ENCODE measurements at places on chromosomes 13 and 19.

DNA sequence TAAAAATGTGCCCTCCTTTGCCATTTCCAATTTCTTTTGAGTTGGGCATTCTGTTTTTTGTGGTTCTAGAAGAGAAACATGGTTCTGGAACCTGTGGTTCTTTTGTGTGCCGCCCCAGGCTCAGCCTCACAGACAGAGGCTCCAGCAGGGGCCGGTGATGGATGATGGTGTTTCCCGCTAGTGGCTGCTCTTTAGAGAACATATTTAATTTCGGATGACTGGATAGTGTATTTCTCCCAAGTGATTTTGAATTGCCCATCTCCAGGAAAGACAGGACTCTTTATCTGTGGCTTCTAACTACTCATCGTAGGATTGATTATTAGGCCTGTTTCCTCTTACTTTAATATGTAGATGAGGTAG lies 75.2 kb downstream of the KL start:
- DNase-seq, result no peak

GRCh38 chr19:35375505-35376307 lies 4.8 kb downstream of the GPR42 start:
- DNase-seq, result no peak

DNA sequence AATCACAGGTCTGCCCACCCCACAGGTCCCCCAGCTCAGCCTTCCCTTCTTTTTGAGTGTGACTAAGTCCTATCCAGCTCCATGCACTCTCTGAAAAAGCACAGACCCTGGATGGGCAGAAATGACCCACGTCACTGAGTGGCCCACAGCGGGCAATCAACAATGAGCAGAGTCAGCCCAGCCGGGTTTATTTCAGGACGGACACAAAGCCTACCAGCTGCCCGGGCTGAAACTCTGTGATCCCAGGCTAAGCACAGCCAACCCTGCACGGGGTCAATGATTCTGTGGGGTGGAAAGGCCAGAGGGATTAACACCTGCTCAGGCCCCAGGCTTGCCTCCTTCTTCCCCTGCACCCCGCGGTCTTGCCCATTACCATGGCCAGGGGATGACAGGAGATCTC lies 8.4 kb downstream of the NAPA start:
- no peak for DNase-seq

DNA sequence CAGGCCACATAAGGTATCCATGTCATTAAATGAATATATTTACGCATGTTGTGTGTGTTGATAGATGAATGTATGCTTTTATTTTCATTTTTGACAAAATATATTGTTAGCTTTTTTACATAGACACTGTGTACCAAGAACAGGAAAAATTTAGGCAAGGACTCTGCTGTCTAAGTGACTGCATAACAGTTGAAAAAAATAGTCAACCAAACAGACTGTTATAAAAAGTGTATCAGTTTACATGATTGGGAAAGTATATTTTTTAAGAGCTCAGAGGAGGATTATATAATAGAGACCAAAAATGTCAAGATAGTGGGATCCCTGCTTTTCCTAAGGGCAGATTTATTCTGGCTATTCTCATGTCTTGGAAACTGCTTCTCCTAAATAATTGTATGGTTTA lies 858.0 kb downstream of the SLITRK1 start:
- DNase-seq, result no peak

- DNase-seq, result no peak
Observed at GRCh38 chr19:16541526-16542044, 652 bp downstream of the CHERP start.

DNA sequence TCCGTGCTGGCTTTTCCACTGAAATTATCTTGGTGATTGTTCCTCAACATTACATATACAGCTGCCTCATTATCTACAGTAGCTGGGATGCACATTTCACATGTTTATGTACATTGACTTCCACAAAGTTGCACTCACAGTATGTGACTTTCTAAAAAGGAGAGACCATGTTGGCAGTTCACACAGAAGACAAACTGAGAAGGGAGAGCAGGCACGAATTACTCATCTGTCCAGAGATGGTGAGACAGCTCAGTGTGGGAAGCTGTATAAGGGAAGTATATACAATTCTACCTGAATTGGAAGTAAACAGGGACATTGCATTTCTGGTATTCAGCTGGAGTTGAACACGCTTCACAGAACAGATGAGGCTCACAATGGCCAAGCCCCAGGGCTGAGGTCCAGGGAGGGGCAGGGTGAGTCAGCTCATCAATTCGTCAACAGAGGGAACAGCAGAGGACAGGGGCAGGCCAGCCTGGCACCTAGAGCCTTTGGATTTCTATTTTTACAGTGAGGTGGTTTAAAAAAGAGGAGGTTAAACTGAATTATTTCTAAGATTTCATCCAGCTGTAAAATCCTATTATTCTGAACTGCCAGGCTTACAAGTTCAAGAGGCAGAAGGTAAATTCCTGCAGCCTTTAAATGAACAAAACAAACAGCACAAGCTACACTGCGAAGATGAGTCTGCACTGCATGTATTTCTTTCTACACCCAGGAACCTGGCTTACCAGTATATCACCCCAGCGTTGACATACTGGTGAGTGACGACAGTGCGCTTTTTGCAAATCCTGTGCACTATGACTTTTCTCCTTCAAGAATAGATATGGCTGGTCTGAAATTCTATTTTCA lies 9.8 kb downstream of the PARP4 start:
- DNase-seq, result no peak

DNA sequence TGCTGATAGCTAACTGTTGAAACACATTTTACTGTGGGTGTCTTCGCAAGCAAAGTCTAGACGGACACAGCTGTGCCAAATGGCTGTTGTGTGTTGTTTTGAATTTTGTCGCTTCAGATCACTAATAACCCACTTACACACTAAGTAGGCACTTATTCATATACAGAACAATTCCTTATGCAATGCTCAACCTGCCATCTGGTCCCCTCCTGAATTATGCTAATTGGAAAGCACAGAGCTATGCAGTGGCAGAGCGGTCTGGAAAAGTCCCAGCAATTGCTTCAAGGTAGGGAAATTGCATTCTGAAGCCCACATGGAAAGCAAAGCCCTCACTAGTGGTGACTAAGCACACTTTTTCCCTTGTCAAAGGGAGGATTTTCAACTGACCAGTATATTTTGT lies 69.9 kb downstream of the C13orf42 start:
- DNase-seq, result no peak

GRCh38 chr19:3142292-3142670 lies 6.4 kb downstream of the GNA15 start:
- DNase-seq, result no peak

DNA sequence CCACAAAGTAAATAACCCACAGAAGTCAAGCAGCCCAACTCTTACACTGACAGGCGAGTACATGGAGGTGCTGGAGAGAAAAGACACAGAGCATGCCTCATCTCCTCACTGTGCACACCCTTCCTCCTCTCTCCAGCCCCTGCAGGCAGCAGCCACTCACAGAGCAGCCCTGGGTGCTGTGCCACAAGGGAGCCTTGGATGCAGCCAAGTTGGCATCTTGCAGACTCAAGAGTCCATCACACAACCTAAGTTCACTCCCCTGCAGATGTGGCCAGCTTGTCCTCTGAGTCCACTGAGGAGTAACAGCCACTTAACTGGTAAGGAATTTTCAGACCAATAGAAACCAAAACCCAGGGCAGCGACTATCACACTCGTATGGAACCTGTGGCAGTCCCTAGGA lies 47.4 kb downstream of the BRD4 start:
- no peak for DNase-seq

DNA sequence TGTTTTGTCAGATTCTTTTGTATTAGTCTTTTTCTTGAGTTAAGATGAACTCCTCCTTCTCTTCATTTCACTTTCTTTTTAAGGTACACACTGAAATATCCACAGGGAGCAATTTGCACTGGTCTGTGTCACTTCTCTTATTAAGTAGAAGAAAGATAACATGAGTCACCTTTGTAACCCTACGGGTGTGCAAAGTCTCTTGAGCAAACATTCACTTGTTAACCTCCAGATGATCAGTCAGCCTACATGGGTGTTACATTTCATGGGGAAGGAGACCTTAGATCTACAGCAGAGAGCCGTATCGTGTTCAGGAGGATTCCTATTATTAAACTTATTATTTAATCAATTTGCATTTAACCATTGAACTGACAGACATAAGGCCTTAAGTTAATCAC lies 5.1 kb downstream of the ZNF507 start:
- DNase-seq, result no peak

- DNase-seq, result no peak
Observed at GRCh38 chr13:67437244-67437643, 207.1 kb upstream of the PCDH9 start.

DNA sequence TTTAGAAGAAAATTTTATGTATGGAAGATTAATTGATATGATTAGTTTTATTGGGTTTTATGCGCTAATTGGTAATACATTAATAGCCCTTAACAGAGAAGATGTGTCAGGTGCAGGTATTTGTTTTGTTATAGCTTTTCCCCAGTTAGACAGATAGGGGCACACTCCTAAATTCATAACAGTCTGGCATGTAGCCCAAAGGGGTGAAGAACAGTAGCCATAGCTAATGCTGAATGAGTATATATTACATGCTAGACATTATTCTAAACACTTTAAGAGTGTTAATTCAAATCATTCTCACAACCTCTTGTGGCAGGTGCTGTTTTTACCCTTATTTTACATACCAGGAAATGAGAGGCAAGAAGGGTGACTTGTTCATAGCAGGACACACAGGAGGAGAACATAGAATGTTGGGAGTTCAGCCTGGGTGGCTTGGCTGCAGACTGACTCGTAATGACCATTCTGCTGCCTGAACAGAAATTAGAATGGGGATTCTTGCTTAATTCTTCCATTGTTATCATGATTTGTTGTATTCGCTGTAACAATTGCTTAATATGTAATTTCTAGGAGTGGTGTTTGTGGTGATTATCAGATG lies 20.1 kb downstream of the PCCA start:
- no peak for DNase-seq

DNA sequence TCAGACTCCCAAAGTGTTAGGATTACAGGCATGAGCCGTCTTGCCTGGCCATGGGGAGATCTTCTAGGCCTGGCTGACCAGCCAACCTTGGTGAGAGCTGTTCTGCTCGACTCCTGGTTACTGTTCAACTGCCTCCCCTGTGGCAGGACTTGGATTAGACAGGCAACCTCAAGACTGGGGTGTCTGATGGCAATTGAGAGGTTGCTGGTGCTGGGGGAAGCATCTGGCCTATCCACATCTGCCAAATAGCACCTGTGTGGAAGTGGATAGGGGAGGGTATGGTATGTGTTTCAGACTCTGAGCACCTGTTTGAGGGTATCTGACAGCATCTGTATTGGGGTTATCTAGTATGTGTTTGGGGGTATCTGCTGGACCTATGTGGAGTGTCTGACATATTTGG lies 44.7 kb downstream of the ARHGEF18 start:
- no peak for DNase-seq

DNA sequence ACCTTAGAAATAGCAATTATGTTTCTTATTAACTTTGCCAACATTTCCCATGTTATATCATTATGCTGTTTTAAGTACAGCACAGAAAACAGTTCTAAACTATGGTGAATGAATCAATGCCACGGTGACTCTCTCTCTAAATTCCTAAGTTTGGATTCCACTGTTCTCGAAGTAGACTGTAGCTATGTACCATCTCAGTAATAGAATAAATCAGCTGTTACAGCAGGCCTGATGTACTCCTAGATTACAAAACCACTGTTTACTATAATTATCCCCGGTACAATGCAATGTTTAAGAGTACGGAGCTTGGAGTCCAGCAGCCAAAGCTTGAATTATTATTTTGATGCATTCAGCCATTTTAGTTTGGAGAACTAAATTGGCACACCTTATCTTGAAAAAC lies 476.3 kb upstream of the SLITRK1 start:
- DNase-seq, result no peak

GRCh38 chr19:51754770-51755169 lies 3.1 kb upstream of the FPR1 start:
- no peak for DNase-seq

DNA sequence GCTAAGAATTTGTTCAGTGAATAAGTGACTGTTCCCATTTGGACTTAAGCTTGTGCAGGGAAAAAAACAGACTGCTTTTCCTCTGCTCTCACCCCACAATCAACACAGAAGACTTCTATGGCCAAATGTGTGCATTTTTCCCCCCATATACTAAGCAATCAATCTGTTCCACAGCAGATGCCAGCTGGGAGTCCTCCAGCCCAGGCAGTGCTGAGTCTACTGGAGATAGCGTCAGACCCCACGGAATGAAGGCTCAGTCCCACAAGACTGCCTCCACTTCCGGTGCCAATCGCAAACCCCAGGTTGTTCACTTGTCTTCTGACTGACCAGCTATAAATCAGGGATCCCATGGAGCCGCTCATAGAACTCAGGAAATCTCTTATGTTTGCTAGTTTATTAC lies 69.5 kb upstream of the ANKRD10 start:
- no peak for DNase-seq

DNA sequence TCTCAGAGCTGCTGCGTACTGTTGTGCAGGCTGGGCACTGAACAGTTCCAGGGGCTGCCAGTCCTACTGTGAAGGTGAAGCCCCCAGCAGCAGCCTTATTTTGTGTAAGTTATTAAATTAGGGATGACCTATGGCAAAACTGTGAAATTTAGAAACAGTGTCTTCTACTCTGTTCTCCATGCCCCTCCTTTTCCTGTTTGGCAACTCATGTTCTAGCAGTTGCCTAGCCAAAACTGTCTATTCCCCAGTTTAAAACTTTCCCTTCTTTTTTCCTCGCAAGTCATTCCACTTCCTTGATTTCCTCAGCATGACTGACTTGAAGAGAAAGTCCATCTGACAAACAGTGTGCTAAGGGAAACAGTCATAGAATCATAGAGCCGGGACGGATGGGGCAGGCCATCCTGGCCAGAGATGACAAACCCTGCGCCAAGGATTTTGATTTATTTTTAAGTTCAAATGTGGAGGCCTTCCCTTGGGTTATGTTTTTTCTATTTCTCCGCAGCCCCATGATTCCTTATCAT lies 78.1 kb upstream of the OLFM4 start:
- no peak for DNase-seq

GRCh38 chr13:55307909-55308308 lies 1832.8 kb upstream of the PRR20A start:
- DNase-seq, result no peak

- no peak for DNase-seq
Observed at GRCh38 chr13:73169971-73170370, 111.2 kb downstream of the KLF5 start.

DNA sequence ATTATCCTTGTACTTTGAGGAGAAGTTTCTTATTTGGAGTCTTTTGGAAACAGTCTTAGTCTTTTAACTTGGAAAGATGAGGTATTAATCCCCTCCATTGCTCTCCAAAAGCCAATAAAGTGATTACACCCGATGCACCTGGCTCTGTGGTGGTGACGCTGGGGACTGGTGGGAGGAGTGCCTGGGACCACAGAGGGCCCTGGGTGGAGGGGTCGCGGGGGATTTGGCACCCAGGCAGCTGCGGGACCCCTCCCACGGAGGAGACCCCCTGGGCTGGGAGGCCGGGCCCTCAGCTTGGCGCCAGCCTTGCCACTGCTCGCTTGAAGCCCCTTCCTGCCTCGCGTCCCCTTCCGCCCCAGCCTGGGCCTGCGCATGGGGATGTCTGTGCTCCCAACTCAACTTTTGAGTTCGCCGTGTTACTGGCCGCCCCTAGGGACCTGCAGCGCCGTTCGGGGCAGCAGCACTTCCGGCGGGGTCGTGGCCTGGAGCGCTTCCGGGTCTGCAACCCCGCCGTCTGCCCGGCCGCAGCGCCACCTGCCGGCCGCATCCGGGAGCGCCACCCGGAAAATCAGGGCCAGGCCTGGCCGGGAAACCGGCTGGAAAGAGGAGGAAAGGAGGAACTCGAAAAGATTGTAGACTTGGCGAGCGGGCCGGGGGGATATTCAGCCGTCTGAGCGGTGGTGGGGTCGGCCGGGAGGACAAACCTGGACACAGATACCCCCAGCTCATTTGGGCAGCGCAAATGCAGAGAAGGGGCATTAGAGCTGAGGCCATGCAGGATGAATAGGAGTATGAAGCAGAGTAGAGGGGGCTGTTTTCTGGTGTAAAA lies 8.4 kb downstream of the PEAK3 start:
- peak; percentile 85 for DNase-seq

Data from liver (tissue), 10 donors.